Fibroblast of pulmonary artery (primary cell): ENCODE measurements at places on chromosomes 5 and 9.
A peak's percentile ranks its signal among the peaks of the same experiment; 100 is the strongest.

GRCh38 chr9:18566121-18566520 lies 92.2 kb downstream of the ADAMTSL1 start:
- DNase-seq, result peak; percentile 78

DNA sequence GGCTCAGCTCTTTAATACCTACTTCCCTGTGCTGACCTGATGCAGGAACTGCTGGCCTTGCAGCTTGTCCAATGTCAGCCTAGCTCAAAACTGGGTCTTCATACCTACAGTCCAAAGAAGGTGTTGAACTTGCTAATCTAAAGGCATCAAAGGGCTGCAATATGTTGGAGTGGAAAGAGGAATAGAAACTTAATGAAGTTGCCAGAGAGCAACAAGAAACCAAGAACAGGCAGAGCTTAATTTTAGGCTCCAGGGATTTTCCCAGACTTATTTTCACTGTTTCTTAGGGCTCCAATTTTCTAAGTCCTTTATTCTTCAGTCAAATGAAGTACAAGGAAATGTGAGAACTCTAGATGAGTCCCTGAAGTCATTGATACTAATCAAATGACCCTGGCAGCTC lies 17.6 kb upstream of the ERCC6L2 start:
- DNase-seq, result no peak

- no peak for DNase-seq
Measured at GRCh38 chr9:12230708-12231107, 462.5 kb upstream of the TYRP1 start.

- DNase-seq, result peak; percentile 31
Measured at GRCh38 chr9:126587187-126588185, 26.2 kb upstream of the LMX1B start.

GRCh38 chr5:16886366-16886736 lies 49.7 kb downstream of the MYO10 start:
- peak; percentile 98 for DNase-seq

DNA sequence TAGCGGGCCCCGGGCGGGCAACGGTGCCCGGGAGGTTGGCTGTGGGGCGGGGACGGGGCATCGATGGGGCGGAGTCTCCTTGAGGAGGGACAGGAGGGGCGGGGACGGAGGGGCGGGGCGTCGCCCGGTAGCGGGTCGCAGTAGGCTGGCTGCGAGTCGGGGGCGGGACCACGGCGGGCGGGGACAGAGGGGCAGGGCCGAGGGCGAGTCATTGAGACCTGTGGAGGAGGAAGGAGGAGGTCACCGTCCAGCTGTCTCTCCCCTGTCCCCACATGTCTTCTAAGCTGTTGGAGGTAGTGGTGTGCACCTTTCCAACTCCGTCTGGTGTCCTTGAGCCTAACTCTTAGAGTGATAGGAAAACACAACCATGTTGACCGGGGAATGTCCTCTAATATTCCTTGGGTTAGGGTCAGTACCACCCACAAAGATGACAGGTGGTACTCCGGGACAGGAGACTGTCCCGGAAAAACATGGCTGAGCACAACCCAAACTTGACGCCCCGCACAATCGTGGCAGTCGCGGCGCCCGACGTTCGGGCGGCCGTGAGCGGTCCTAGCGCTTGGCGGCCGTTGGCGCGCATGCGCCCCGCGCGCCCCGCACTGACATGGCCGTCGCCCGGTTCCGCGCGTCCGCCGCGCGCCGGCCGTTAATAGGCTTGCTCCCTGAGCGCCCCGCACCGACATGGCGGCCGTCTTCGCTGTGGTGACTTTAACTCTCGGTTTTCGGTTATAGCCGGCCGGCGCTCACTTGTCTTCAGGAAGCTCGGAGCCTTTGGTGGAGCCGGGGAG lies at the start of the genes CRAT and PTPA:
Gene CRAT, minus strand, starts transcription at position 54 of the 788 bp plus-strand sequence. CDS start 284 bp downstream, outside the sequence.
Gene PTPA, plus strand, starts transcription at position 676 of the 788 bp plus-strand sequence. CDS start 186 bp downstream, outside the sequence.
- DNase-seq, result peak; percentile 94
